Muscle of back (tissue), 13 donors: ENCODE measurements at places on chromosomes 16 and 17.

DNA sequence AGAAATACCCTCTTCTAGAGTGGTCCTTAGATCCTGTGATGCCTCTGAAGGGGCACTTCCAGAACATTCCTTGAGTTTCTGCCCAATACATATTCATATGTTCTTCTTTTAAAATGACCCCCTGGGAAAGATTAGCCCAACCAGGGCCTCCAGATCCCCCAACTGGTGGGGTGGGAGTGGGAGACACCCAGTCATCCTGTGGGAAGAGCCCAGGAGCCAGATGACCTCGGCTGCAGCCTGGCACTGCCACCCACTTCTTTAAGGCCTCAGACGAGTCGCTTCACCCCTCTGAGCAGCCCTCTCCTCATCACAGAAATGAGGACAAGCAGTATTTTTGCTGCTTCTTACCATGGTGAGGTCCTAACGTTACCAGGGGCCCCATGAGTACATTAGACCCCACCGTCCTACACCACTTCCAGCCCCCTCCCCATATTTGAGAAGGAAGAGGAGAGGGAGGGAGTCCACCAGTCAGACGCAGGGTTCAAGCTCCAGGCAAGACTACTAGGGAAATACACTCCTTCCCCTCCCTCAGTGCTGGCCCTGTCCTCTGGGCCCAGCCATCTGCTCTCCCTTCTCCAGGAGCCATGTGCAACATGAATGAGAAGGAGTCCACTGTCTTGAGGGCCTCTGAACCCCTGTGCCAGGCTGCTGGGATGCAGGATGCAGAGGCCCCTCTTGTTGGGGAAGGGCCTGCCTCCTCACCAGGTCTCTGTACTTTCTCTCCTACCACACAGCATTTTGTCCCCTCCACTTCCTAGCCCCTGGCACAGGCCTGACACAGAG, 11.8 kb downstream of the MPO start:
- DNase-seq = no peak

- no peak for DNase-seq
Observed at GRCh38 chr17:59010026-59010425, 96.7 kb downstream of the TRIM37 start.

DNA sequence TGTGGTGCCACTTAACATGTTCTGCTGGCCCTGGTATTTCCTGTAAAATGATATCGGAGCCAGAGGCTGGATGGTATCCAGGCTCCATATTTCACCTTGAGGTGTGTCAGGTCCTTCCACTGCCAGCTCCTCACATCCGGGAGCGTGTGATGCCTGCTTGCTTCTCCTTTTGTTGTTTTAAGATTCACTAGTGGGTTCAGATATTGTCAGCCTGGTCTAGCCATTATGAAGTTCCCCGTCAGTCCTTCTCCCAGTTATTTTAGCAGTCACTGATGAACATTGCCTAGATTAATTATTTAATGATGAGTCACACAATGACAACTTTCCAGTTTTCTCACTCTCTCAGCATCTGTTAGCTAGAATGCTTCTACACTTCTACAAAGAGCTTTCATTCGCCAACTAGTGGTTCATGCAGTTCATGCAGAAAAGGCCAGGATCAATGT, 11.3 kb downstream of the DNAAF1 start:
- no peak for DNase-seq

DNA sequence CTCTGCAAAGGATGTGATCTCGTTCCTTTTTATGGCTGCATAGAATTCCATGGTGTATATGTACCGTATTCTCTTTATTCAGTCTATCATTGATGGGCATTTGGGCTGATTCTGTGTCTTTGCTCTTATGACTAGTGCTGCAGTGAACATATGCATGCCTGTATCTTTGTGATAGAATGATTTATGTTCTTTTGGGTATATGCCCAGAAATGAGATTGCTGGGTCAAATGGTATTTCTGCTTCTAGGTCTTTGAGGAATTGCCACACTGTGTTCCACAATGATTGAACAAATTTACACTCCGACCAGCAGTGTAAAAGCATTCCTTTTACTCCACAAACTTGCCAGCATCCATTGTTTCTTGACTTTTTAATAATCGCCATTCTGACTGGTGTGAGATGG, 60.2 kb upstream of the ADORA2B start:
- DNase-seq = no peak

DNA sequence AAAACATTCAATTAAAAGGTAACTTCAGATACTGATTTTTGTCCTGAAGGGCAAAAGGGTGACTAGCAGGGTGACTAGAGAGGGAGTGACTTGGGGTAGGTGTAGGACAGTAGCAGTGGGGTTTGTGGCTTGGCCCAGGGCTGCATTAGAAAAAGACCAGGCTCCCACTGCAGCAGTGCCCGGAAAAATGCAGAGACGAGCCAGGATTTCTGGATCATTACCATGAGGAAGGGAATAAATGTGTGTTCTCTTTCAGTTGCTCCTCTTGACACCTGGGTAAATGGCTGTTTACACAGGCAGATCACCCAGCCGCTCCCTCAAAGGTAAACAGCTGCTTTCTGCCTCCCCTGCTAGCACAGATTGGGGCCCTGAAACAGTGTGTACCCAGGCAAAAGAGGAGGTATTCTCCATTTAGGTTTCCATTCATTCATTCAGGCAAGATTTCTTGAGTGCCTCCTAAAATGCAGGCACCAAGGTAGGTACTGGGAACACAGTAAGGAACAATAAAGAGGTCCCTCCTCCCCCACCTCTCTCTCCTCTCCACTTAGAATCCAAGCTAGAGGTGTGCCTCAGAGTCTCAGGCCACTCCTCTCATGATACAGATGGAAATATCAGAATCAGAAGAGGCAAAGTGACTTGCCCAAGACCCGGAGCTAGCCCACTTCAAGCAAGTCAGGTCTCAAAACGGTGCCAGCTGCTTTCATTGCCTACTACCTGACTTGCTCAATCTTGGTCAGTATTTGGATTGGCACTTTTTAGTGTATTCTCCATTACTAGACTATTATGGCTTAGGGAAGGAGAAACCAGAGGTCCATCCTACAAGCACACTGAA, 15.2 kb upstream of the TOX3 start:
- DNase-seq = no peak

DNA sequence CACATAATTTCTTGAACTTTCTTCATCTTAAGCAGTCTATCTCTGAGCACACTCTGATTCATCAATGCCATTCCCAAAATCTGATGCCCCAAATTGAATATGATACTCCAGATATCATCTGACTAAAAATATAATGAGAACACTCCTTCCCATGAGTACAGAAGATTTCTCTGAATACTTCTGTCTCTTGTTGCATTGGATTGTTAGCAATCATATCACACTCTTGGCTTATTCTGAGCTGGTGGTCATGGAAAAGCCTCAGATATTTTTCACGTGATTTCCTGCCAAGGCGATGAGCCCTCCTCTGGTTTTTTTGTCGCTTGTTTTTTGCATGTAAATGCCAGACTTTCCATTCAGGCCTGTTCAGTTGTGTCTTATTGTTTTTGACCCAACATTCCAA, 87.2 kb downstream of the NOG start:
- DNase-seq = no peak

DNA sequence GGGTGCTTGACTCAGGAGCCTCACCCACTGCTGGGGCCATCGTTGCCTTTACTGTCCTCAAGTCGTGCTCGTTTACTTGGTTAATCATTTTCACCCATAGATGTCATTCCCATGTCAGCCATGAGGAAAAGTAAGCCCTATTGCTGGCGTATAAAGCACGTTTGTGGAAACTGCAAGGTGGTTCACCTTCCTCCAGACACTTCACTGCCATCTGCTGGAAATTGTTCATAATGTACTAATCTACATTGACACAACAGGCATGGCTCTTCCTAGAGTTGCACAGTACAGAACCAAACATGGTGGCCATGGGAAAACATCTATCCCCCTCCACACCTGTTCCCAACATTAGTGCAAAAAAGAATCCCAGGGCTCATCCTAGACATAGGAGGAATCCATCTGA, 116.6 kb downstream of the ZNF18 start:
- DNase-seq = peak; percentile 39

DNA sequence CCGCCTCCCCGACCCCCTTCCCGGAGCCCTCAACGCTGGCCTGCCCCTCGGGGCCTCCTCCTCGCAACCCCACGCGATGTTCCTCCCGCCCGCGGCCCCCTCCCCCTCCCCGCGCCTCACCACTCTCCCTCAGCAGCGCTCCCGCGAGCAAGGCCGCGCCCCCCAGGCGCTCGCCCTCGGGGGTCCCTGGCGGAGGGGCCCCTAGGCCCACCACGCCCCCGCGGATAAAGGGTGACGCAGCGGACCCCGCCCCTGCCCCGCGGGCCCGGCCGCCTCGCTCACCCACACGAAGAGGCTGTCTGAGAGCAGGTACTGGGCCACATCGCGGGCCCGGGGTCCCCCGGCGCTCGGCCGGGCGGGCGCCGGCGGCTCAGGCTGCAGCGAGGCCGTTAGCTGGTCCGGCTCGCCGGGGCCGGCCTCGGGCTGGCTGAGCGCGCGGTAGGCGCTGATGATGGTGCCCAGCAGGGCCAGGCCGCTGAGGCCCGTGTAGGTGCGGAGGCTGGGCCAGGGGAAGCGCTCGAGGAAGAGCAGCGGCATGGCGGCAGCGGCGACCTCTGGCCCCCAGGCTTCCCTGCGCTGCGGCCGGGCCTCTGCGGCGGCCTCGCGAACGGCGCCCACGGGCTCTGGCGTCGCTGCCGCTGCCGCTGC, 430 bp downstream of the AMFR start:
- DNase-seq = no peak

GRCh38 chr17:40108970-40109824, 8.8 kb upstream of the NR1D1 start:
- DNase-seq = no peak

DNA sequence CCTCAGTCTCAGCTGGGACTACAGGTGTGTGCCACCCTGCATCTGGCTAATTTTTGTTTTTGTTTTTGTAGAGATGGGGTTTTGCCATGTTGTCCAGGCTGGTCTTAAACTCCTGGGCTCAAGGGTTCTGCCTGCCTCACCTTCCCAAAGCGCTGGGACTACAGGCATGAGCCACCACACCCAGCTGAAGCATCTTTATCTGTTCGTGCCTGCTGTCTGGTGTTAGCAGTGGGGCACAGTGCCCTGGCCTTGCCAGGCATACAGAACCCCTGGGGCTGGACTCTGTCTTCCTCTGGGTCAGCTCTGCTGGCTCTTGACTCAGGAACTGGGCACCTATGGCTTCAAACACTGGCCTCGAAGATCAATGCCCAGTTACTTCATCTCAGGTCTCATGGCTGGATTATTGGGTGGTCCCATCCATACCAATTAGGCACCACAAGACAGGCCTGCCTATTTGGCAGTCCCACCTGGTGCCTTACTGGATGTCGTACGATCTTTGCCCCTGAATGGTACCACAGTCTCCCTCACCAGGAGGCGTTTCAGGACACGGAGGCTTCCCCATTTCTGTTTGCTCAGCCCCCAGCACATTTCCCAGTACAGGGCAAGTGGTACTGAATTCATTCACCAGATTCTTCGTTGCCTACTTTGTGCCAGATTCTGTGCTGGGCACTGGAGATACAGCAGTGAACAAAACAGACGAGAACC, 99.3 kb downstream of the RAB11FIP4 start:
- DNase-seq = no peak

- no peak for DNase-seq
Observed at GRCh38 chr16:70638814-70639792, 7.3 kb upstream of the IL34 start.

GRCh38 chr17:13590441-13590840, 11.3 kb downstream of the HS3ST3A1 start:
- no peak for DNase-seq

GRCh38 chr17:10197721-10198508, 491 bp downstream of the GAS7 start:
- no peak for DNase-seq

DNA sequence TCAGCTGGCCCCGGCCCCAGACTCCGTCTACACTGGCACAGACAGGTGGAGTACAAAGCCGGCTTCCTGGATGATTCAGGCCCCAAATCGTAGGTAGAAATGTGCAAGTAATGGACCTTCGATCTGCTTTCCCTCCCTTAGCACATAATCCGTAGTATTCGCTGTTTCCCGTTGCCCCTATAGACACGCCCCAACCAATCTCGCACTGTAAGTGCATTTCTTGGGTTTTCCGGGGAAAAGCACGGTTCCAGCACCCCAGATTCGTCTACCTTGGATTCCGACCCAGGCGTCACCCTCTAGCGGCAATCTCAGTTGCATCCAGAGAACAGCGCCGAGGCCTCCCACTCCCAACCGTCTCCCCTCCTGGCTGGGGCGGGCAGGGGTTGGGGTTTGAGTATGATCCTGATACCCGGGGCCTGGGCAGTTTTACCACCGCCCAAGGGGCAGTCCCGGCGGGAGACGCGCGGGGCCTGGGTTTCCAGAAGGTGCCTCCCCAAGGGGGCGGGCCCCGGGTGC, 12.1 kb upstream of the FOXF1 start:
- no peak for DNase-seq

DNA sequence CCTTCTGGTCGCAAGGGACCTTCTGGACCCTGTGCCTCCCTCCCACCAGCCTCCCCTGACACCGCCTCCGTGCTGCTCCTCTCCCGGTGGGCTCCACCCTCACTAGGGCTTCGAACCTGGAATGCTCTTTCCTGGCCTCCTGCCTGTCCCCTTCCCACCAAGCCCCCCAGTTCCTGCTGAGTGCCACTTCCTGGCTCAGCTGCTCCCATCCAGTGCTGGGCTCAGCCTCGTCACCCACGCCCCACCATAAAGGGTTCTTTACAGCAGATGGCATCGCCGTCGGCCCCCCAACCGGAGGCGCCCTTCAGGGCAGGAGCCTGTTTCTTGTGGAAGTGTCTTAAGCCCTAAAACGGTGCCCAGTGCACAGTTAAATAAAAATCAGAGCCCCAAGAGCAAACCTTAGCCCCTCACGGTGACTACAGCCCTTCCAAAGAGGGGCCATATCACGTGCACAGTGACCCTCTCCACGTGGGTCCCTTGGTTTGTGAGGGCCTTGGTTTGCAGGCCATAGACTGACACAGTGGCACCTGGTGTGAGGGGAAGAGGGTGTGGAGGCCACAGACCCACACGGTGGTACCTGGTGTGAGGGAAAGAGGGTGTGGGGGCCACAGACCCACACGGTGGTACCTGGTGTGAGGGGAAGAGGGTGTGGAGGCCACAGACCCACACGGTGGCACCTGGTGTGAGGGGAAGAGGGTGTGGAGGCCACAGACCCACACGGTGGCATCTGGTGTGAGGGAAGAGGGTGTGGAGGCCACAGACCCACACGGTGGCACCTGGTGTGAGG, 111.4 kb downstream of the METRNL start:
- DNase-seq = no peak

DNA sequence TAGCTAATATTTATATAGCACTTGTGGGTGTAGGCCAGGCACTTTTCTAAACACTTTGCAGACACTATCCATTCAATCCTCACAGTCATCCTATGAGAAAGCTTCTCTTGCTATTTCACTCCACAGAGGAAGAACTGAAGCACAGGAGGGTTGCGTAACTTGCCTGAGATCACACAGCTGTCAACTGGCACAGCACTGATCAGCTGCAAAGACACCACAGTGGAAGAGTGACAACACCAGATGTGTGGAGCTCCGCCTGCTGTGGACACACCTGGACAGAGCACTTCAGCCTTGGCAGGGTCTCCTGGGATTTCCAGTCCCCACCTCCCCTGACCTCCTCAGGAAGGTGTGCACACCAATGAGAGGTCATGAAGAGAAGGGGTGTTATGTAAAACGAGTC, 13.3 kb upstream of the CNEP1R1 start:
- DNase-seq = no peak

GRCh38 chr17:6393351-6393952, 41.5 kb downstream of the AIPL1 start:
- no peak for DNase-seq
